Left lung (tissue), 14 donors: ENCODE measurements at places on chromosomes 4 and X. TPM values are rescaled to one million over a fixed set of nuclear protein-coding genes. Genes with fewer than 3 reads are reported as not detected.

Gene AFP
- not detected for total RNA-seq

Gene TMSB15C
- 1.0 TPM for total RNA-seq

Gene ATP8A1
- total RNA-seq: 60.9 TPM

Gene GABRG1
- total RNA-seq: not detected

DNA sequence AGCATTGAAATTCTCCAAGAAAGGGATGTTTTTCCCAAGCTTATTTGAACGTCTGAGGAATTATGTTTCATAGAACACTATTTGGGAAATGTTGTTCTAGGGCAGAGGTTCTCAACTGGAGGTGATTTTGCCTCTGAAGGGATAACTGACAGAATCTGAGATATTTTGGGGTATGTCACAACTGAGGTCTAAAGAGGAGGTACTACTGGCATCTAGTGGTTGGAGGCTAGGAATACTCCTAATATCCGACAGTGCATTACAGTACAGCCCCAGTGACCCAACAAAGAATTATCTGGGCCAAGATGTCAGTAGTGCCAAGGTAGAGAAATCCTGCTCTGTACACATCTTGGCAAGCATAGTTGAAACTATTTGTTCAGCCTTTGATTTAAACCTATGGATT lies 6.4 kb downstream of the HSPA4L start:
- H3K27ac ChIP-seq: no peak overlapping the region
- peaks cover under 1% of the 10 kb centered on the region for H3K4me1 ChIP-seq
- H3K4me3 ChIP-seq: no peak overlapping the region

GRCh38 chrX:7635604-7636003 lies 207.4 kb upstream of the VCX start:
- H3K27me3 ChIP-seq: no peaks in the 10 kb centered on the region
- H3K36me3 ChIP-seq: no peaks in the 10 kb centered on the region
- no peak overlapping the region for H3K4me3 ChIP-seq
- DNase-seq: no peak

- no peak overlapping the region for H3K27ac ChIP-seq
- H3K4me3 ChIP-seq: no peak overlapping the region
- H3K36me3 ChIP-seq: no peaks in the 10 kb centered on the region
- H3K27me3 ChIP-seq: no peaks in the 10 kb centered on the region
Observed at GRCh38 chr4:164771088-164771487, 17.2 kb downstream of the SMIM31 start.

GRCh38 chr4:124234771-124235170 lies 477.8 kb downstream of the ANKRD50 start:
- DNase-seq: no peak
- H3K4me3 ChIP-seq: no peak overlapping the region
- H3K27me3 ChIP-seq: no peaks in the 10 kb centered on the region
- H3K36me3 ChIP-seq: no peaks in the 10 kb centered on the region
- no peaks in the 10 kb centered on the region for H3K4me1 ChIP-seq

GRCh38 chrX:147550217-147550616 lies 361.5 kb upstream of the FMR1 start:
- H3K4me1 ChIP-seq: no peaks in the 10 kb centered on the region
- H3K27ac ChIP-seq: no peak overlapping the region
- H3K36me3 ChIP-seq: no peaks in the 10 kb centered on the region
- no peak for DNase-seq

- no peak overlapping the region for H3K4me3 ChIP-seq
- H3K27ac ChIP-seq: no peak overlapping the region
- H3K27me3 ChIP-seq: peaks cover 3% of the 10 kb centered on the region
- no peaks in the 10 kb centered on the region for H3K36me3 ChIP-seq
- H3K4me1 ChIP-seq: no peaks in the 10 kb centered on the region
Observed at GRCh38 chrX:72393836-72394517, 88.3 kb upstream of the CITED1 start.

DNA sequence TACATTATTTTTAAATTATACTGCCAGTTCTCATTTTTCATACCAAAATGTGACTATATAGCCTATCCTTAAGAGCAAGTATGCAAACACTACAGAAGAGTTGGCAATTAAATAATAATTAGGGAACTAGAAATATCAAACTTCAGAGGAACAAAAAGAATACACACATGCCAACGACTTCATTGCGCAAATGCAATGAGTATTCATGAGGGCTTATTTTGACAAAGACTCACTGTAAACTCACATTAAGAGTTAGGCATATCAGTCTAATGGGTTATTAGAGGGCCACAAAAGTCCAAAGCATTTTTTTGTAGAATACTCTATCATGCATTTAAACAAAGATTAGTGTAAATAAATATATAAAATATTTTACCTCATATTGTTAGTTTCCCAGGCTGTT lies 31.6 kb downstream of the SLC10A7 start:
- no peak overlapping the region for H3K27ac ChIP-seq
- H3K4me1 ChIP-seq: no peaks in the 10 kb centered on the region
- DNase-seq: no peak
- peaks cover 10% of the 10 kb centered on the region for H3K36me3 ChIP-seq
- H3K27me3 ChIP-seq: no peaks in the 10 kb centered on the region

- H3K36me3 ChIP-seq: no peaks in the 10 kb centered on the region
Observed at GRCh38 chrX:103927030-103927429, 35.4 kb upstream of the TMSB15B start.

DNA sequence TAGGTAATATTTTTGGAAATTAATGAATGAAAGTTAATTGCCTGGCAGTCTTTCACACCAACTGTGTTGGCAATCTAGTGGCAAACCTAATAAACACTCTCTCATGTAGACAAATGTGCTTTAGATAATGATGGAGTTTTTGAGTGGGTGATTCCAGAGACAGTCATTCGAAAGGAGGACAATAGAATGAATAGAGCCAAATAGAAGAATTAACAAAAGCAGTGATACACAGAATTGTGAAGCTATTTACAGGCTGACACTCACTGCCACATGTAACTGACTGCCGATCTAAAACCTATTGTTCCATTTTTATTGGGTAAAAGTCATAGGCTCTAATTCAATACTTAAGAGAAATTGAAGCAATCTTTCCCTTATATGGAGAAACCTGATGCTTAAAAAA lies 338.5 kb downstream of the PCDH7 start:
- no peak for DNase-seq
- no peak overlapping the region for H3K4me3 ChIP-seq
- no peaks in the 10 kb centered on the region for H3K36me3 ChIP-seq
- no peaks in the 10 kb centered on the region for H3K27me3 ChIP-seq
- H3K4me1 ChIP-seq: no peaks in the 10 kb centered on the region

DNA sequence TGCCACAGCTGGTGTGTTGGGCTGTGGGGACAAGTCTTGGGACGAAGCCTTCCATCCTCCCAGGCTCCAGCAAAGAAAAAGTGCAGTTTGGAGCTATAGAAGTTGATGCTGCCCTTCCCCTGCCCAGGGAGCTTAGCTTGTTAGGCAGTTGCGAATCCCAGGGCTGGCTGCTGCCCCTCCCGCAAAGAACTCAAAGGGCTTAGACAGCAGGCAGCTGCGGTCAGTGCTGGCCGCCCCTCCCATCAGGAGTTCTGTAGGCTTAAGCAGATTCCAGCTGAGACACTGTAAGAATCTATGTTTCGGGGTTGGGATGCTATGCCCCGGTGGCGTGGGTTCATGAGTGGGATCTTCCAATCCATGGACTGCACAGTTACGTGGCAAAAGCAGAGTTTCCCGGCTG lies 956.7 kb downstream of the GLUD2 start:
- no peaks in the 10 kb centered on the region for H3K36me3 ChIP-seq
- no peak overlapping the region for H3K27ac ChIP-seq
- H3K4me3 ChIP-seq: no peak overlapping the region
- no peaks in the 10 kb centered on the region for H3K4me1 ChIP-seq
- no peak for DNase-seq
